ENCODE measurements at places on chromosomes 2 and 18.

GRCh38 chr2:215536510-215536909, 100.6 kb upstream of the FN1 start:
- no peak for DNase-seq

DNA sequence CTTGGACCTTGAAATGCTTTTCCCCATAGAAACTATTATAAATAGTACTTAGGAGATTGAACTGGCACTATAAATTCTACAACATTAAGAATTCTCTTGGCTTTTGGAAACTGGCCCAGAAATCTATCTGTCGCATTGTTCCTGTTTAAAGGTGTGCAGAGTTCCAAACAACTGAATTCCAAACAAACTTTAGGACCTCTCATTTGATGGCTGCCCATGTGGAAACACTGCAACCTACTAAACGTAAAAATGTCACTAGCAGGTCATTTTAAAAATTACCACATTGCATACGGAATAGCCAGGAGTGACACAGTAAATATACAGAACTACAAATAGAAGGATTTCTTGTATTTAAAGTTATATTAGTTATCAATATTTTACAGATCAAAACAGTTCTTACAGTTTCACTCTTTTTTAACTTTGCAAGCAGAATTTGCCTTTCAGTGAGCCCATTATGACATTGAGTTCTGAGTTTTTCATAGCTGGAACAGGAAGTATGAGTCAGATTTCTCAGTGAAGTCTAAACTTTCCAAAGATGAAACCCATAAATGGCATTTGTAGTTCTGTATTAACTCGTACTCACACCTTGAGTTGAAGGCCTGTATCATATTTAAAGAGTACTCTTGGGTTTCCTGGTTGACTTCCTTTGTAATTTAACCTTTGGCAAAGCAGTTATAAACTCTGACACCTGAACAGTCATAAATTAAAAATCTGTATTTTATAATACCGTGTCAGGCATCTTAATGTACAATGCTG, 142.3 kb upstream of the BOD1L2 start:
- no peak for DNase-seq

- DNase-seq = no peak
Observed at GRCh38 chr2:232643813-232644347, 10.5 kb downstream of the EFHD1 start.

DNA sequence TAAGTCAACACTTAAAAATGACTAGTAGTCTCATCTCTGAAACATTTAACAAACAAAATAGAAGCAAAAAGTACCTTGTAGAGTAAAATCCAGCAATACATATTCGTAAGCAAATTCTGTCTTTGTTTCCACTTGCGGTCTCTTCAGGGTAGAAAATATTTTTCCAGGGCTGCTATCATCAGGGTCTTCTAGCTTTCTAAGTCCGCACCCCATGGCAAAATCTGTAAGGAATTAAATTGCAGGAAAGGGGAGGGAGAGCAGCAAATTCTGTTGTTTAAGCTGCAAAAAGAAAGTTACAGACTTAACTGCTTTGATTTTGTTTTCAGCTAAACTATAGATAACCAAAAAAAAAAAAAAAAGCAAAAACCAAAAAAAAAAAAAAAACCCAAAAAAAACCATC, at the start of gene RFTN2:
Gene RFTN2, minus strand, starts transcription at position 342 of the 400 bp plus-strand sequence. Its CDS starts 129 bp downstream, at position 213.
- no peak for DNase-seq

DNA sequence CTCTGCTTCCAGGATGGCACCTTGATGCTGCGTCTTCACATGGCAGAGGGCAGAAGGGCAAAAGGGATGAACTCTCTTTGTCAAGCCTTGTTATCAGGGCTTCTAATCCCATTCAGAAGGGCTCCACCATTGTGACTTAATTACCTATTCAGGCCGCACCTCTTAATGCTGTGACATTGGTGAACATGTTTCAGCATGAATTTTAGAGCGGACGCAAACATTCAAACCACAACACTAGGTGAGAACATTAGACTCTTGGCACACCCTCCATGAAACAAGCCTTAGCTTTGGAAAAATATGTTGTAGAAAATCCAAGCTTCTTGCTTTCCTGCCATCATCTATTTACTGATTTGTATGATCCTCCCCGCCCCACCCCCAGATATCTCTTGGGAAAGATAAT, 17.9 kb downstream of the DAW1 start:
- DNase-seq = no peak

GRCh38 chr2:107618769-107619168, 207.9 kb upstream of the RGPD4 start:
- DNase-seq = no peak

DNA sequence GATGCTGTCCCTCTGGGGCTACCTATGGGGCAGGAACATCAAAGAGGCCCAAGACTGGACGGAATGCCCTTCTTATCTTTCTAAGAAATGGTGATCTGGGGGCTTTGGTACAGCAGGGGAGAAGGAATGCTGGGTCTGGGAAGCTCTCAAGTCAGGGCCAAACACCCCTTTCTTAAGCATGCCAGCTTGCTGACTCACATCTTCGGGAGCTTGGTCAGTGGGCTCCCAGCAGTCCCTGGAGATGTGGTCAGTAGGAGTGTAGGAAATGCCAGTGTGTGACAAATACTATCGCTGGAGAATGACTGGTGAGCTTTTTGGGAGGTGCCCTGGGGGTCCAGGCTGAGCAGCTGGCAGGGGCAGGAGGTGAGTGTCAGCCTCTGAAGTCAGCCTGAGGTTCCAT, 105.0 kb upstream of the CDC42EP3 start:
- peak; percentile 77 for DNase-seq

DNA sequence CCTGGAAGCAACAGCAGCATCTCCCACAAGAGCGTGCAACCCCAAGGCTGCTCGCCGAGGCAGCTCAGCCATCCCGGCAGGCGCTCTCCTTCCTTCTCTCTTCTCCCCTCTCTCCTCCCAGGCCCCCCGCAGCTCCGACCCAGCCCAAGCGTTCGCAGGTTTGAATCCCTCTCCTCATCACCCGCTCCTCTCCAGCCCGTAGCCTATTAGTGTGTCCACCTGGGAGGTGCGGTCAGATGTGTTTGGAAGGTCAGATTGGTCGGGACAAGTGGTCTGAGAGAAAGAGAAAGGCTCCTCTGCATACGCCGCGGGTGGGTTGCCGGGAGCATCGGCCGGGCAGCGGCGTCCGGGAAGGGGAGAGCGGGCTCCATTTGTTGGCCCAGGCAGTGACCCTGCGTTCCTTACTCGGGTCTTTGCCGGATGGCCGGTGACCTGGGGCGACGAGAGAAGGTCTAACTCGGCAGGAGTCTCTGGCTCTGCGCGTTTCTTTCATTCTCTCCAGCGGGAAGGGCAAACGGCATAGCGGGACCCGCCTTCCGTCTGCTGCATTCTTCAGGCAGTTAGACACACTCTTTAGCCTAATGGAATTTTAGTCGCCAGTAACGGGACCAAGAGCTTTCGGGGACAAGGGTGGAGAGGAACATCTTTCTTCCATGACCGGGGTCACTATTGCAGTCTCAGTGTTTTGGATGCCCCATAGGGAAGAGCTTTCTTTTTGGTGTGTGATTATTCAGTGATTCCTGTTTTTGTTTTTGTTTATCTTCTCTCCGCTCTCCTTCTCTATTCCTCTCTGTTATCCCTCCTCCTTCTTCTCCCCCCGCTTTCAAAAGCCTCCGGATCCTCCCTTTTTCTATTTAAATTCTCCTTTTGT, 1.1 kb upstream of the TMEFF2 start:
- DNase-seq = no peak

- DNase-seq = no peak
Observed at GRCh38 chr2:232863996-232864395, 6.1 kb upstream of the SNORC start.

Data from skeletal muscle cell (primary cell).